ENCODE measurements at places on chromosomes 1 and 21.

DNA sequence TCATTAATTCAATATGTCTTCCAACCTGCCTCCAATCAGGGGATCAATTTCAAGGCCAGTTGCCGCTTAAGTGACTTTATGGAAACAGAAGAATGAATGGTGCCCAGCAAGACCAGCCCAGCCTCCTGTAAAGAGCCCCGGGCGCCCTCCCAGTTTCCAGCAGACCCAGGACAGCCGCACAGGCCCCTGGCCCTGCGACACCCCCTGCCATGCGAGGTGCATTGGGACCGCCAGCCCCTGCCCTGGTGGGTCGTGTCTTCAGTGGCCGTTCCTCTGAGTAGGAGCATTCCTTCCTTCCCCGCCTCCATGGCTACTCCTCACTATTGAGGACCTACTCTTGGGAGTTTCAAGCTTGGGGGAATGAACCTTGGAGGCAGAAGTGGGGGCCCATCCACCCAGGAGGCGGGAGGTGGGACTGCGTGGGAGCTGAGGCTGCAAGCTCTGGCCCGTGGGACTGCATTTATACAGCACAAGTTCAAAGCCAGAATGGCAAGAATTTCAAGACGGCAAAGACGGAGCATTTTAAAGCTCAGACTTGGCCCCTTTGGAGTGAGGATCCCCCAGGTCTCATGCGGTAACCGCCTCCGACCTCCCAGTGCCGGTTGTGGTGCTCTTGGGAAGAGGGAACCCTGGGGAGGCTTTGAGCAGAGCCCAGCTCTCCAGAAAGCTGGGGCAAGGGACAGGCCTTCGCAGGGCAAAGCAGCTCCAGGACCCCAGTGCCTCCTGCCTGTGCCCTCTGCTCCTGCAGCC lies 73.1 kb upstream of the ACTRT2 start:
- DNase-seq: no peak

DNA sequence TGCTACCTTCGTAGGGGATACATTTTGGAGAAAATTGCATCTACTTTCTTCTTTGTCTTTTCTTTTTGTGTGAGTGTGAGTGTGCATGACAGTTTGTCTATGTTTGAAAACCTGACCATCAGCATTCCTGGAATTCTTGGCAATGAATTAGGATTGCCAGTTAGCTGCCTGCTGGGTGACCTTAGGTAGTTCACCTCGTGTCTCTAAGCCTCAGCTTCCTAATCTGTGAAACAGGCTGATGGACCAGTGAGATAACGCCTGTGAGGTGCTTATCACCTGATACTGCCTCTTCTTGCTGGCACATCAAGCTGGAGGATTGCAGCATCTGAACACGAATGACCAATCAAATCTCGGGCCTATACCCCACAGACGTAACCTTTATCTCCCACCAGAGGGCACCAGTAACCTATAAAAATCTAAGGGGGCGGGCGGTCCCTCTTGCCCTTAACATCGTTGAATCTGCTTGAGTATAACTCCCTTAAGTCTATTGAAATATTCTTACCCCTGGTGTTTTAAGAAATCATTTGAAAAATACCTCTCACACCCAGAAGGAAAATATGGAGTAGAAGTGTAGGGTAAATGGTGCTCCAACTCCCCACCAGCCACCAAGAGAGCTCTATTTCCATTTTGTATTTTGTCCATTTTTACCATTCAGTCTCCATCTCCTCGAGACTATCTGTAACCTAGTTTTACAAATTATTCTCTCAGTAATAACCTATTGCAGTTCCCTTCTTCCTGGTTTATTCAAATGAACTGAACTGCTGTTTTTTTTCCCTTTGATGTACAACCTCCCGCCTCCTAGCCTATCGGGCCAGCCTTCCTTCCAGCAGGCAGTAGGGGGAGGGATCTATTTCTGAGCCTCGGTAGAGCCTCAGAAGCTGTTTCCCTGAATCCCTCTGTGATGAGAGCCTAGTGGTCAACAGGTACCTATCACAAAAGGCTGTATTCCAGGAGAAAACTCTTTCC lies 49.7 kb downstream of the MDM4 start:
- DNase-seq: peak; percentile 89

- DNase-seq: peak; percentile 67
These were observed 69.9 kb downstream of the PGBD5 start for GRCh38 chr1:230356190-230356589.

DNA sequence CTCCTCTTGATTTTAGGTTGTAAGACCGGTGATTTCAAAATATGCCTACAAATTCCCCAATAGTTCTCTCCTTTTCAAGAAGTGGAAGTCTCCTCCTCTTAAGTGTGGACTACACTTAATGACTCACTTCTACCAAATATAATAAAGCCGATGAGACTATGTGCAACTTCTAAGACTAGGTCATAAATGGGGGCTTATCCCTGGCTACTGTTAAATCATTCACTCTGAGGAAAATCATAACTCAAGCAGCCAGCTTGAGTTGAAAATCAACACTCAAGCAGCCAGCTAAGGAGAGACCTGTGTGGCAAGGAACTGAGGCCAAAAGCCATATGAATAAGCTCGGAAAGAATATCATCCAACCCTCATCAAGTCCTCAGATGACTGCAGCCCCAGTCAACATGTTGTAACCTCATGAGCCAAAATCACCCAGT lies 49.6 kb upstream of the PSMG1 start:
- DNase-seq: no peak

GRCh38 chr1:214120951-214121350 lies 133.2 kb downstream of the PROX1 start:
- no peak for DNase-seq

GRCh38 chr21:40507978-40508377 lies 339.0 kb downstream of the DSCAM start:
- no peak for DNase-seq

DNA sequence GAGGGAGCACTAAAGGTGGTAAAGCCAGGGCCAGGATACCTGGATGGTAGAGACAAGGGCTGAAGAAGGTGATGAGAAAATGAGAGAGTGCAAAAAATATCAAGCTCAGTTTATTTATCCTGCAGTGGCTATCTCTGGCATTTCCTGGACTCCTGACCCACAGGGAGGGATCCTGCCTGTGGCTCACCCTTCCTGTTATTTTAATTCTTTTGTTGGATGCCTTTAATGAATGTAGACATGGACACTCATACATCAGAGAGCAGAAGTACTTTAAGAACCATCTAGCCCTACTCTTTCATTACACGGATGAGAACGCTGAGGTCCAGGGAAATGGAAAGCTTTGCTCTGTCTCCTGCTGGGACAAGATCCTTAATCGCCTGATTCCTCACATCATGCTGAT lies 20.6 kb downstream of the JUN start:
- no peak for DNase-seq

DNA sequence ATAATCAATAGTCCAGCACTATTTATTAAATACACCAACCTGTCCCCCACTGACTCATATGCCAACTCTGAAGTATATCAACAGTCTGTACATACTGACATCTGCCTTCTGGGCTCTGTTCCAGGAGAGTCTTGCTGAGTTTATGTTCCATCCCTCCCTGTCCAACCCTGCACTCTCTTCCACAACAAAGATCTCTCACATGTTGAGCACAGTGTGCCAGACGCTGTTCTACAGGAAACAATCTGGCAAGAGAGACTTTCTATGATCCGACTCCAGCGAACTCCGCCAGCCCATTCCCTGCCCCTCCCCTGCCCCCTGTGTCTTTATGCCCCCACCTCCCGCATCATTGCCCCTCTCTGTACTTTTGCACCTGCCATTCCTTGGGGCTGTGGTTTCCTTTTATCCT lies 3.4 kb downstream of the LACTBL1 start:
- DNase-seq: no peak

DNA sequence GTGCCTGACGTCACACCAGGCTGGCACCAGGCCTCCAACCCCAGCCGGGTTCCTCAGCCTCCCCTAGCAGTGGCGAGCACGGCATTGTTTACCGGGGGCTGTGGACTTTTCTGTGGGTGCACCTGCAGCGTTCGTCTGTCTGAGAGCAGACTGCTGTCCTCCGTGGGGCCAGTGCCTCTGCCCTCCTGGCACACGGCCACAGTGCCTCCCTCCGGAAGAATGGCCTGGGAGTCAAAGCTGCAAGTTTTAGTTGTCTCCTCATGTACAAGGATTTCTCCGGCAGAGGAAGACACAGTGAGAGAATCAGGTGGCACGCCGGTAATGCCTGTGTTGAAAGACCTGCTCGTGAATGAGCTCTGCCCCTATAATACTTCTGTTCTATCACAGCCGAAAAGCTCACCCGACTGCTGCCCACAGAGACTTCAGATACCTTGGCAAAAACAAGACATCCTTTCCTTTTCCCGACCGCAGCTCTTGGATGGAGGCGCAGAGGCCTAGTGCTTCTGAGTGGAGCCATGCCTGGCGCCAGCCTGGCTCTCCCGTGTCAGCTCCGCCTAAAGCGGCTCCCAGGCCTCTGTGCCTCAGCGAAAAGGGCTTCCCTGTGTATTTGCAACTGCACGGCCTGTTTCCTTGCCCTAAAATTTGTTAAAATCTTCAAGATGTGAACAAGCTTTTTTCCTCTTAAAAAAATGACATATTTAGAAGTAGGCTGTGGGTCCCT lies 71.4 kb downstream of the AGPAT3 start:
- peak; percentile 57 for DNase-seq

Measured in cerebellar cortex (tissue), 1 donor.